Thyroid gland (tissue), 4 donors: ENCODE measurements at places on chromosomes 13 and 19. TPM values are rescaled to one million over a fixed set of nuclear protein-coding genes. Genes with fewer than 3 reads are reported as not detected.

DNA sequence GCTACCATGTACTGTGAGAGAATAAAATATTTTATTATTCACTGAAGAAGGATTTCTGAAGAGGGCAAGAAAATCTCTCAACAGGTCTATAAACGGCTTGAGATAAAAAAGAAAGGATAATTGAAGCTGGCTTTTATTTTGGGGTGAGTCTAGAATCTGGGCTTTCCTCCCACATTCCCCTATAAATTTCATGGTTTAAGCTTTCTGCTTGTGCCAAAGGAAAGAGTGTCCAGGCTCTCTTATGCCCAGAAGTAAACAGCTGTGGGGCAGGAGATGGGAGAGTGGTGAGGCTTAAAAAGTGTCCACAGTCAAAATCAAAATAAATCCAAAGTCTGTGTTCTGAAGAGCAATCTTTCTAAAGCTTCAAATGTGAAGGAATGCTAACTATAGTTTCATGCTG is 942.2 kb upstream of the MIR17HG start:
- DNase-seq = no peak

GRCh38 chr13:31756346-31756745 is 17.0 kb downstream of the RXFP2 start:
- DNase-seq = no peak

DNA sequence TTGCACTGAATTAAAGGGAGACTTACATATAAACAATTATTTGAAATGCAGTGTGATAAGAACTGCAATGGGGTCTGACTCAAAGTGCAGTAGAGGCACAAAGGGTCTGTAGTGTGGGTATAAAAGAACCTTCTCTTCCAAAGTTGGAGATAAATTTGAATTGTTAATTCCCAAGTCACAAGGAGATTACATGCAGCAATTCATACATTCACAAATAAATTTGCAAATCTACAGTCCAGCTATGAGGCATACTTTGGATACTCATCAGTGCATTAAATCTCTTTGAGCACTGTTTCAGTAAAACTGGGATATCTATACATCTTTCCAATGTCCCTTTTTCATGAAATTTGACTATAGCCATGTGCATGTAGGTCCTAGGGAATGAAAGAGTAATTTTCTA is 799.4 kb downstream of the PCDH9 start:
- DNase-seq = no peak

GRCh38 chr19:3684054-3684816 is 16.0 kb downstream of the PIP5K1C start:
- DNase-seq = no peak

GRCh38 chr19:12052497-12053169 is at the start of gene ZNF878:
Gene ZNF878, minus strand, starts transcription at chr19:12052961. Its CDS starts 160 bp downstream, at chr19:12052801.
- DNase-seq = peak; percentile 99

GRCh38 chr13:95185851-95186250 is 115.4 kb downstream of the ABCC4 start:
- no peak for DNase-seq

DNA sequence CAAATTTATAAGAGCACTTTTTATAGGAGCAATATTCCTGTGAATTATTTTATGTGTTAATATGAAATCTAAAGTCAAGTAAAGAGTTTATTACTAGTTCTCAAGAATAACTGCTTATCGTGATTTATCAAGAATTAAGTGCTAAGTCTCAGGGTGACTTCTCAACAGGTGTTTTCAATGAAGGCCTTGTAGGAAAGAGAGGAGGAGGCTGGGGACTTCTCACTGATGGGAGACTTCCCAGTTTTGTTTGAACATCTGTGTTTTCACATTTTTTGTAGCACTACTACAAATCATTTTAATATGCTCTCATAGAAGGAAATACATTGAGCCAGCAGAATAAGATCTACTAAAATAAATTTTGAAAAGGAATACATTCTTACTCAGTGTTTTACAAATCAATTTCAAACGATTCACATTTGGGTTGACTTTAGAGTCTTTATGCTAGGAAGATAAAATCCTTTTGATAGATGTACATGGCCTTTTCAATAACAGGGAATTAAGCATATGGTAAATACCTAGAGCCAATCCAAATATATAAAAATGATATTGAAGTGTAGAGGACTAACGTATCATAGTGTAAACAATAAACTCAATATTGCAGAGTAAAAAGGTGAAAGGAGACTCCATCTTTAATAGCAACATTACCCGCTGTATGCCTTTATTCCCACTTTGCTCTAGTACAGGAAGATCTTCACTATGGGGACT is 6.8 kb downstream of the PCDH17 start:
- DNase-seq = no peak

GRCh38 chr13:73943137-73943964 is 190.9 kb downstream of the KLF12 start:
- no peak for DNase-seq

GRCh38 chr13:73544175-73544574 is 485.4 kb downstream of the KLF5 start:
- DNase-seq = no peak

DNA sequence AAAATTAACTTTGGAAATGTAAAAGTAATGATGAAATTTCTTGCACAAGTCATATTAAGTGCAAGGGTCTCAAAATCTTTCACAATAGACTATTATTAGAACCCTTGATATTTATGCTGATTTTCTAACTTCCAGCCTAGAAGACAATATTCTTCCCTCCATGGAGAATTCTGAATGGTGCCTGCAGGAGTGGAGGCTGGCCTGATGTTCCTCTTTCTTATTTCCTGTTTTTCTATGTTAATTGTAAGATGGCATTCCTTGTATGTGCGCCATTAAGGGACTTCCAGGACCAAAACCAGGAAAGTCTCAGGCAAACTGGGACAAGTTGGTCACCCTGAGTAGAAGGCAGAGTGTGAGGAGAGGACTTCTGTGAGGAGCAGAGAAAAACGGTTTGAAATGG is 294.9 kb downstream of the DLEU7 start:
- DNase-seq = no peak

DNA sequence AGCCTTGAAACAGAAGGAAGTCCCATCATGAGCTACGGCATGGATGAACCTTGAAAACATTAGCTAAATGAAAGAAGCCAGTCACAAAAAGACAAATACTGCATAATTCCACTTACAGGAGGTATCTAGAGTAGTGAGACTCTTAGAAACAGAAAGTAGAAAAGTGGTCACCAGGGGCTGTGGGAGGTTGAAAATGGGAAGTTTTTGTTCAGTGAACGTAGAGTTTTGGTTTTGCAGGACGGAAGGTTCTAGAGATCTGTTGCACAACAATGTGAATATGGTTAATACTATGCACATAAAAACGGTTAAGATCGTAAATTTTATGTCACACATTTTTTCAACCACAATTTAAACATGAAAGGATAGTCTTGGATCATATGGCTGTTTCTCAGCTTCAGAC is 11.9 kb upstream of the SLC10A2 start:
- no peak for DNase-seq

DNA sequence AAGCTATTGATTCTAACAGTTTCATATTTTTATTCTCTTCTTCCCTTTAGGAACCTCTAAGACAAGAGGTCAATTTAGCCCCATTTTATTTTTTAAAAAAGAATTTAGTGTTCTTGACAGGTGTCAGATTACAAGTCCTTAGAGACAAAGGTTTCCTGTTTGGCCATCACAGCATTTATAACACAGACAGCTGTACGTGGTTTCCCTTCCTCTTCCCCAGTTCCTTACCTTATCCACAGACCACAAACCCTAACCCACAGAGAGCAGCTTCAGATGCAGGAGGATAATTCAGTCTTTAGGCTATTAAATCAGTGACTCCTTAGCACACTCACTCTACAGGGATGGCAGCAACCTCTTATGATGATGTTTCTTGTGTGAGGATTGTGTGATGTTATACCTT is 1210.1 kb downstream of the DIAPH3 start:
- DNase-seq = no peak

DNA sequence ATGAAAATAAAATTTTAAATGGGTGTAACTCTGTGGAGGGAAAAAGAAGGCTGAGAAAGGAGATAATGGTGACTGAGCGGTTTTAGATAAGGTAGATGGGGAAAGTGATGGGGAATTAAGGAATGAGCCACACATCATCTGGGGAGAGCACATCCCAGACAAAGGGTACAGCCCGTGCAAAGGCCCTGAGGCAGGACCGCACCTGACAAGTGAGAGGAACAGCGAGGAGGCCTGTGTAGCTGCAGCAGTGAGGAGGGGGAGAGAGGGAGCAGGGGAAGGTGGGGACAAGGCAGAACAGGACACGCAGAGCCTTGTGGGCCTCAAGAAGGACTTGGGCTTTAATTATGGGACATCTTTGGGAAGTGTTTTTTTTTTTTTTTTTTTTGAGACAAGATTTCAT is 1.8 kb upstream of the CELF5 start:
- no peak for DNase-seq

- DNase-seq = no peak
Observed at GRCh38 chr19:54352041-54352440, 12.7 kb downstream of the LAIR1 start.

- DNase-seq = no peak
Observed at GRCh38 chr13:65915195-65915594, 1314.9 kb downstream of the PCDH9 start.

GRCh38 chr19:43519436-43520088 is 7.4 kb downstream of the ETHE1 start:
- DNase-seq = peak; percentile 79

DNA sequence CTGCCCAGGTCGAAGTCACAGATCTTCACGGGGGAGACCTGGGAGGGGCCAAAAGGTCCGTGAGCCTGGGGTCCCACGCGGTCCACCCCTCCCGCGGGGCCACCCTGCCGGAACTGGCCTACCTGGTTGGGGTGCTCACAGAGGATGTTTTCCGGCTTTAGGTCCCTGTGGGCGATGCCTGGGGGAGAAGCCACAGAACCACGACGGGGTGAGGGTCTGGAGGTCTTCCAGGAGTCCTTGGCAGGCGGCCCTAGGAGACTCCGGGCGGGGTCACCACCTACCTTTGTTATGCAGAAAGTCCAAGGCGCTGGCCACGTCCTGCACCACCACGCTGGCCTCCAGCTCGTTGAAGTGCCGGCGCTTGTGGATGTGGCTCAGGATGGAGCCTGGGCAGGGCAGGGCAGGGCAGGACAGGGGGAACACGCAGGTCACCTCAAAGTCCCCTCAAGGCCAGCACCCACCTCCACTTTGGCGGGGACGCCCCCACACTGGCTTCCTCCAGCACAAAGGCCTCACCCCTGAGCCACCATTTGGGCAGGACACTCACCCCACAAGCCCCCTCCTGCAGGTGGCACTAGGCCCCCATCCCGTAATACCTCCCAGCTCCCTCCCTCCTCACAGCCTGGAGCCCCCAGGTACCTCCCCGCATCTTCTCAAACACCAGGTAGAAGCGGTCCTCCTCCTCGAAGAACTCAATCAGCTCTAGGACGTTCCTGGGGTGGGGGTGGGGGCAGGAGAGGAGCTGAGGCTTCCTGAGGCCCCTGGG is 8.4 kb downstream of the MKNK2 start:
- DNase-seq = peak; percentile 63

DNA sequence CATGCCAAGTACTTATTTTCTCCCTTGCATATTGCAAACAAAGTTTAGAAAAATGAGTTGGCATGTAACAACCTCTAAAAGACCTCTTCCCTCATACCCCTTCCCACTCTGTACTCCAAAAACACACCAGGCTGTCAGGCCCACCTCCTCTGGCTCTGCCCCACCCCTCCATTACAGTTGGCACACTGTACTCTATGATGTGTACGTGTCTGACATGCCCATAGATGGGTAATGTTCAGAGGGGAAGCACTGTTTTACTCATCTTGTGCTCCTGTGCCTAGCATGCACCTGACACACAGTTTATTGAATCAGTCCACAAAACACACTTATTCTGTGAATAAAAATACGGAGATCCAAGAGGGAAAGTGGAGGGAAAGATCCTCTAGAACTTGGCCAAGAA is 45.6 kb downstream of the SERPINE3 start:
- no peak for DNase-seq

DNA sequence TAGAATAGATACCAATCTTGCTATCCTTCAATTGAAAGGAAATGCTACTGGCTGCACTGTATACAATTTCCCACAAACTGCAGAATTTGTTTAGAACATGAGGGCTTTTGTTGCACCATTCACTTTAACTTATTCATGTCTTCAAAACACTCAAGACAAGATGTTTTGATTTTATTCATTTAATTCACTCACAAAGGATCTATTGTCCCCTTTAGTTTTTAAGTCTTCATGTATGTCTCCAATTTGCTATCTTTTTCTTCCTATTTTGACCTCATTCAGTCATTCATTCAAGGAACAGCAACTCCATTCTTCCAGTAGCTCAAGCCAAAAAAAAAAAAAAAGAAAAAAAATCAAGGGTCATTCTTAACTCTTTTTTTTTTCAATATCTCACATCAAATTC is 130.6 kb upstream of the SOX21 start:
- no peak for DNase-seq

DNA sequence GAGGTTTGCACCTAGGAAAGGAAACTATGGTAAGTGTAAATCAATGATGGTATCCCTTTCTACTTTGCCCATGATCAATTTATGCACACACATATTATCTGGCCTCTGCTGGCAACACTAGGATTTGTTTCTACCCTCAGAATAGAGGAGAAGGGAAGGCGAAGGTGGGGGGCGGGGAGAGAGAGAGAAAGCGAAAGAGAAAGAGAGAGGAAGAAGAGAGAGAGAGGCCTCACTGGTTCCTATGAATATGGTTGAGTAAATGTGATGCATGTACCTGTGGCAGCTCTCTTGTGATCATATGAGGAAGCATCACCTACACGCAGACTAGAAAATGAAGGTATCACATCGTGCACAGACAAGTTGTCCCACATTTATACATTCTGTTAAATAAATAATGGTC is 882.0 kb upstream of the SLITRK6 start:
- no peak for DNase-seq

GRCh38 chr13:106472621-106473020 is 62.8 kb downstream of the EFNB2 start:
- DNase-seq = no peak

DNA sequence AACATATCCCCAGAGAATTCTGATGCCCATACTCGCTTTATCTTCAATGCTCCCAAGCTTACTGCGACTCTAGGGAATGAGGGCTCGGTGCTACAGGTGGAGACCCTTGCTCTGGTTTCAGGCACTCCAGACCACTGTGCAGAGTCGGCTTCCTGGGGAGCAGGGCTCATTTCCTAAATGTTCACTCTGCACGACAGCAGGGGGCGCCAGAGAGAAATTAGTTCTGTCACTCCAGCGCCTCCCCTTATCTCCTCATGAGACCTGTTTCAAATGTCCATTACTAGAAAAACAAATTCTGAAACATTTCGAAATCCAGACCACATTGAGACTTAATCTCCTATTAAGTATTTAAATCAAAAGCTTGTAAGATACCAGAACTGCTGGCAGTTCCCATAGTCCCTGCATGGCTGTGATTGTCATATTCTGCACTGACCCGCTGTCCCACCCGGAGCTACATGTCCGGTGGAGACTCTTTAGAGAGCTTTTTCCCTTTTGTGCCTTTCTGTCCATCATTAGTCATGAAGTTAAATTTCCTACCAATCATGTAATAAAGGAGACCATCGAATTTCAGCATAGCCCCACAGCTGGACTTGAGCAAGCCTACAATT is 22.4 kb downstream of the EPSTI1 start:
- DNase-seq = peak; percentile 80

TOMM40 gene
- total RNA-seq = 40.2 TPM

OR7C1 gene
- not detected for total RNA-seq

TMEM59L gene
- 1.3 TPM for total RNA-seq

SIGLEC10 gene
- total RNA-seq = 1.4 TPM

ZNF699 gene
- 11.6 TPM for total RNA-seq

PRTN3 gene
- total RNA-seq = not detected

ZNF701 gene
- 30.0 TPM for total RNA-seq

ZMYM2 gene
- total RNA-seq = 154 TPM
